Uterus (tissue), 4 donors: ENCODE measurements at places on chromosomes 7 and 10. TPM values are rescaled to one million over a fixed set of nuclear protein-coding genes. Genes with fewer than 3 reads are reported as not detected.

Gene ADIRF
- 312 TPM for total RNA-seq

Gene ZNF727
- 1.2 TPM for total RNA-seq

Gene CYP3A4
- not detected for total RNA-seq

DNA sequence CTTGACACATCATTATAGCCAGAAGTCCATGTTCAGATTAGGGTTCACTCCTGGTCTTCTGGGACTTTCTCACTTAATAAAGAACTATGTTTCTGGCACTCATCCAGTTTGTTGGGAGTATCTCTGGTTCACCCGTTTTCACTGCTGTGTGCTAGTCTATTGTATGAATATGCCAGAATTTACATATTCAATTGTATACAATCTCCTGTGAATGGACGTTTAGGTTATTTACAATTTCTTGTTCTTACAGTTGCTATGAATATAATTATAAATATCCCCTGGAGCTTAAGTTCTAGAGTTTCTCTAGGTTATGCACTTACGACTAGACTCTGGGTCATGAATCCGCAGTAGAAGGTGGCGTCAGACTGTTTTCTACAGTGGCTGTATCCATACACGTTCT, 20.0 kb upstream of the RBM33 start:
- DNase-seq = no peak

GRCh38 chr10:104014176-104014575, 47.2 kb downstream of the SLK start:
- DNase-seq = no peak

- DNase-seq = no peak
These were observed 11.6 kb downstream of the GHRHR start for GRCh38 chr7:30975256-30975899.

DNA sequence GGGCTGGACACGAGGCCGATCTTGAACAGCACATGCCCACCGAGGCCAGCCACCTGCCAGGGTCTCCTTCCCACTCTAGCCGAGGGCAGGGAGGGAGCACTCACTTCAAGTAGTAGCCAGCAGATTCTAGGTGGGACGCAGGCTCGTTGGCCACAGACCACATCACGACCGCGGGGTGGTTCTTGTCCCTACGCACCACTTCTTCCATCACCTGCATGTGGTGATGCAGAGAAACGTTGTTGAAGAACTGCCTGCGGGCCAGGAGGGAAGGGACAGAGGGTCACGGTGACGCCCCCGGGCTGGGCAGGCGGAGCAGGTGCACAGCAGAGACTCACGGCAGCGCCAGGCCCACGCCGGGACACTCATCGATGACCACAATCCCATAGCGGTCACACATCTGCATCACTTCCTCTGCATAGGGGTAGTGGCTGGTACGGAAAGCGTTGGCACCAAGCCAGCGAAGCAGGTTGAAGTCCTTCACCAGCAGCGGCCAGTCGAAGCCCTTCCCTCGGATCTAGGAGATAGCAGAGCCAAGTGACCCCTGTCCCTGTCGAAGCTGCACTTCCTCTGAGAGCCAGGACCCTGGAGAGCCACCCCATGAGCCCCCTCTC, 7.7 kb downstream of the GUSB start:
- DNase-seq = no peak

DNA sequence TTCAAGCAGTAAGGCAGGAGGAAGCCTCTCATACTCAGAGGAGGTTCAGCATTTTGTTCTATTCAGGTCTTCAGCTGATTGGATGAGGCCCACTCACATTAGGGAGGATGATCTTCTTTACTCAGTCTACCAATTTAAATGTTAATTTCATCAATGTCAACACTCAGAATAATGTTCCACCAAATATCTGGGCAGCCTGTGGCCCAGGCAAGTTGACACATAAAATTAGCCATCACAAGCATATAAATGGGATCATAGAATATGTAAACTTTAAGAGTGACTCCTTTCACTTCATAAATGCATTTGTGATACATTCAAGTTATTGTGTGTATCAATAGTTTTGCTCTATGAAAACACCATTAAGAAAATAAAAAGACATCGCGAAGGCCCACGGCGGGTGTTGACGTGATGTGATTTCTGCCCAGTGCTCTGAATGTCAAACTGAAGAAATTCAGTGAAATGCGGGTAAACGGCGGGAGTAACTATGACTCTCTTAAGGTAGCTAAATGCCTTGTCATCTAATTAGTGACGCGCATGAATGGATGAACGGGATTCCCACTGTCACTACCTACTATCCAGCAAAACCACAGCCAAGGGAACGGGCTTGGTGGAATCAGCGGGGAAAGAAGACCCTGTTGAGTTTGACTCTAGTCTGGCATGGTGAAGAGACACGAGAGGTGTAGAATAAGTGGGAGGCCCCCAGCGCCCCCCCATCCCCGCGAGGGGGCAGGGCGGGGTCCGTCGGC, 536.1 kb upstream of the AUTS2 start:
- no peak for DNase-seq
